NCI-H510A treated with DMSO at 0.1 percent for 48 hours (cell line): ENCODE measurements at places on chromosomes 16 and 17.
A peak's percentile ranks its signal among the peaks of the same experiment; 100 is the strongest.

DNA sequence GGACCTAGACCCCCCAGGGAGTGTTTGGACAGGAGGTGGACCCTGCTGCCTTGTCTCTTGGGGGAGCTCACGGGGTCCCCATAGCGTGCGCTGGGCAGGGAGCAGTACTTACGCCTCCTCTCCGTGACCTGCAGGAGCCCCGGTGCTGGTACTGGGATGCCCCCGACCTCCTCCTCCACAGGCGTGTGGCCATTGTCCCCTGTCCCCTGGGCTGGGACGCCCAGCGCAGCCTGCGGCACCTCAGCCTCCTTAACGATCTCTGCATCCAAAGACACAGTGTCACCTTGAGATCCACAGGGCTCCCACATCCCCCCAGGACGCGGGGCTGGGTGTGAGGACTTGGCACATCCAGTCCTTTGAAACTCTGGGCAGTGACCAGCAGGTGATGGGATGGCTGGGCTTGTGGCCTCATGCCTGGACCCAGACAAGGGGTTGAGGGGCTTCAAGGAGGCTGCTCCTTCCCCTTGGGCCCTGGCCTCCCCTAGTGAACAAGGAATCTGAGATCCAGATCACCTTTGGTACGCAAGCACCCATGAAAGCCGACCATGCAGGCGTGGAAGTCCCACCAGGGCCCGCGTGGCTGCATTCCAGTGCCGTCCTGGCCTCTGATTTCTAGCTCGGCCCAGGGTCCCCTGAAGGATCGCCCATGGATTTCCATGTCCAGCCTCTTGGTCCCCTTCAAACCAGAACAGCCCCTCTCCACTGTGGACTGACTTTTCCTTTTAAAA, 9.9 kb downstream of the DBNDD1 start:
- no peak for DNase-seq

DNA sequence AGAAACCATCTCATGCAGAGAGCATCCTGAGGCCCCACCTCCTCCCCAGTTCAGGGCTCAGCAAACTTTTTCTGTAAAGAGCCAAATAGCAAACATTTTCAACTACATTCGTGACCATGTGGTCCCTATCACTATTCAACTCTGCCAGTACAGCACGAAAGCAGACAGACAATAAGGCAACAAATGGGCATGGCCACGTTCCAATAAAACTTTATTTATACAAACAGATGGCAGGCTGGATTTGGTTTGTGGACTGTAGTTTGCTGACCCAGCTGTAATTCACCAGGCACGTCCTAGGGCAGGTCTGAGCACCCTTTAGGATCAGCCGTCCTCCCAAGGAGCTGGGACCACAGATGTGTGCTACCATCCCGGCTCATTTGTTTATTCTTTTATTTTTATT, 27.1 kb upstream of the GPRC5C start:
- DNase-seq = no peak

DNA sequence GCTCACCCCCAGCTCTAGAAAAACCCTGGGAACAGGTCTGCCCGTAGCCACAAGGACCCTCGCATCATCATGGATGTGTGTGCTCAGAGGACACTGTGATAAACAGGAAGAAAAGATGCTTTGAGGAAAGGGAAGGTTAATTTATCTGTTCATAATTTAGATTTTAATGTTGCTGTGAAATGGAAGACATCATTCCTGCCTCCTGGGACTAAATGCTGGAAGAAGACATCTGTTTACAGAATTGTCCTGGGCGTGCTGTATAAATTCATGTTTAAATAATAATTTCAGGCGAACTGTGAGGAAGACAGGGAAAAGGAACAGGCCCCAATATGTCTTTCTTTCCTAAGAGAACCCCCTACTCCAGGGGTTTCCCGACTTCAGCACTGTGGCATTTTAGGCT, 112.6 kb downstream of the SHISA6 start:
- no peak for DNase-seq

DNA sequence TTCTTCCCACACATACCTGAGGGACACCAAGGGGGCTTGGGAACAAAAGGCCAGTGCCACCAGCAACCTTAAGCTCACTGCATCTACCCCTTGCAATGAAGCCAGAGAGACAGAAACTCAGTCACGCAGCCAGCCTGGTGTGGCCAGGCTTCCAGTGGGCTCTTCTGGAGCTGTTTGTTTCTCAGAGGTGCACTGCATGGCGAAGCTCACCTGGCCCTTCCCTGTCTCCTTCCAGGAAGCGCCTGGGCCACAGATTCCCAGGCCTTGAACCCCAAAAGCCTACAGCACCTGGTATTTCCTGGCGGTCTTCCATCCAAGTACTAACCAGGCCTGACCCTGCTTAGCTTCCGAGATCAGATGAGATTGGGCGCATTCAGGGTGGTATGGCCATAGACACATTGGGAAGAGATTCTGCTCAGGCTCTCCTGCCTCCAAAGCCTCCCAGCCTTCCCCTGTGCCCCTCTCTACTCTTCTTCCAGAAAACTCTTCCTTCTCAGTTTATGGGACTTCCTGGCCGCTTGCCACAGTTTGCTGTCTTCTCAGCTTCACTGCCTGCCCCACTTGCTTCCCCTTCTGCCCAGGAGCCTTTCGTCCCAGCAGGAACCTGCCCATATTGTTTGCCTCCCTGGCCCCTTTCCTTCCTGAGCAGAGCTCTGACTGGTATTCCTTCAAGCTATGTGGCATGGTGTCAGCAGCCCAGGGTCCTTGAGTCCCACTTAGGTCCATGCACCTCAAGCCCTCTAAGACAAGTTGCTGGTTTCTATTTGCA, 1.6 kb downstream of the CISD3 start:
- no peak for DNase-seq

- DNase-seq = no peak
Observed at GRCh38 chr16:9836118-9836736, 346.0 kb downstream of the GRIN2A start.

- no peak for DNase-seq
Observed at GRCh38 chr17:22272363-22273146, 580.2 kb downstream of the KCNJ18 start.

GRCh38 chr16:3025032-3026002, 1.5 kb downstream of the THOC6 start:
- DNase-seq = no peak

DNA sequence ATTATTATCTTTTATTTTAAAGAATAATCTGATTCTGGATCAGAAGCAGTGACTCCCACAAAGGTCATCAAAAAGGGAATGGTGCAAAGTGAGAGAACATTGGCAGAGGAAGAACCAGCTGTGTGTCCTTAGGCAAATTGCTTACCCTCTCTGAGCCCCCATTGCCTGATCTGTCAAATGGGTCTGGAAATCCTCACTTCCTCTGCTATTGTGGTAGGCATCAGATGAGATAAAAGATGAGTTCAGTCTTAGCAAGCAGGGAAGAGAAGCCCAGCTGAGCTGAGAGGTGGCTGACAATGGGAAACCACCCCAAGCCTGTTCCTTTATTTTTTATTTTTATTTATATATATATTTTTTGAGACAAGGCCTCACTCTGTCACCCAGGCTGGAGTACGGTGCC, 24.2 kb upstream of the PLCG2 start:
- DNase-seq = no peak

DNA sequence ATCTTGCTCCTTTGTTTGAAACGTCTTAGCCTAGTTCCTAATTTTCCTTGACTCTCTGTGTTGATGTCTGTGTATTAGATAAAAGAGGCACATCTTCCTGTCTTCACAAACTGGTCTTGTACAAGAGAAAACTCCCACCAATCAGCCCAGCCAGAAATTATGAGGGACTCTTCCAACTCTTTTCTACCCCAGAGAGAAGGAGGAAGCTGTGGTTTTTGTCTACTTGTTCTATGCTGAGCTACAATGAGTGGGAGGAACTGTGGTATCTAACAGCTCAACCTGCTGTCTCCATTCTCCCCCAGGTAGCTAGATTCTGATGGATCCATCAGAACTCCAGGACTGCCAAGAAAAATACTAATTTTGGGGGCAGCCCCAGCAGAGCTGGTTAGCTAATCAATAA, 392.5 kb downstream of the HS3ST3B1 start:
- DNase-seq = no peak

- no peak for DNase-seq
Observed at GRCh38 chr17:40100419-40100668, at the start of gene NR1D1. TSS of gene NR1D1 (minus strand) at chr17:40100589. CDS start at chr17:40100094, 495 bp downstream.

GRCh38 chr16:20393801-20394577, 10.5 kb downstream of the PDILT start:
- no peak for DNase-seq

DNA sequence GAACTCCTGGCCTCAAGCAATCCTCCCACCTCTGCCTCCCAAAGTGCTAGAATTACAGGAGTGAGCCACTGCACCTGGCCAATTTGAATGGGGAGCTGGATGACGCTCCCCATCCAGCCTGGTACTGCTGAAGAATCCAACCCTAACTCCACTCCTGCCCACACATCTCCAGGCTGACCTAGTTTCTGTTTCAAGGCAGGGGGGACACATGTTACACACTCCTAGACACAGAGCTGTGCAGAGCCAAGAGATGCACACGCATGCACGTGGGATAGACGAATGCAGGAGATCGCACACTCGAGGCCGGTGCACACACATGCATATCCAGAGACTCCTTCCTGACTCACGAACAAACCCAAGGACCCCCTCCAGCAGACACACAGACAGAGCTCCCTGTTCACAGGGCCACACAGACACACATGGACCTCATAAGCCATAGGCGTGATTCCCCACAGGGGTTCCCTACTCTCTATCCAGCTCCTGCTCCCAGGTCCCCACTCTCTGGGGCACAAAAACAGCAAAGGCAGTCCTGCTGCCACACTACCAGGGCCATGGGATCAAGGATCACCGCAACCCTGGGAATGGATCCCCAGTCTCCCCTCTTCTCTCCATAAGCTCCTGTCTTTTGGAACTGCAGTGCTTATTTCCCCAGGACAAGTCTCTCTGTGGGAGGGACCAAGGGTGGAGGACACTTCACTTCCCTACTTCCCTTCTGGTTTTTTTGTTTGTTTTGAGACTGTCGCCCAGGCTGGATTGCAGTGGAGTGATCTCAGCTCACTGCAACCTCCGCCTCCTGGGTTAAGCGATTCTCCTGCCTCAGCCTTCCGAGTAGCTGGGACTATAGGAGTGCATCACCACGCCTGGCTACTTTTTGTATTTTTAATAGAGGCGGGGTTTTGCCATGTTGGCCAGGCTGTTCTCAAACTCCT, 14.4 kb downstream of the EPOP start:
- peak; percentile 49 for DNase-seq

GRCh38 chr17:28507567-28508203, 1.5 kb downstream of the FOXN1 start:
- no peak for DNase-seq
